Activated T-helper 9 cell treated with anti-CD3 and anti-CD28 coated beads, Interleukin-2, amount 50 U/mL, for 16 hours (primary cell): ENCODE measurements at places on chromosomes 6 and 20.

GRCh38 chr20:59802471-59803221, 130.8 kb downstream of the SYCP2 start:
- no peak for DNase-seq

DNA sequence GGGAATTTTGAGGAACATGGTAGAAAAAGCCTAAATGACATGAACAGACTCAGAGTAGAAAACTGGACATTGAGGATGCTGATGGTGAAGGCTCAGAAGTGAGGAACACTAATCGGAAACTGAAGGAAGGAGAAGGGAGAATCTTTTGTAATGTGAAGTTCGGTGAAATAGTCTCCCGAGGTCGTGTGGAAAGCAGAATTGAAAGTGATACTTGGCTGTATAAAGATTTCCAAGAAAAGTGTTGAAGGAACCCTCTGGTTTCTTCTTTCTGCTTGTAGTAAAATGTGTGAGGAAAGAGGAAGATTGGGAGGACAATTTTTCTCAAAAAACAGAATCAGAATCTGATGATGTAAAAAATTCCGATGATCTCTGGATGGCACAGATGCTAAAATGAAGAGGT, 115.4 kb downstream of the LAMP5 start:
- no peak for DNase-seq

DNA sequence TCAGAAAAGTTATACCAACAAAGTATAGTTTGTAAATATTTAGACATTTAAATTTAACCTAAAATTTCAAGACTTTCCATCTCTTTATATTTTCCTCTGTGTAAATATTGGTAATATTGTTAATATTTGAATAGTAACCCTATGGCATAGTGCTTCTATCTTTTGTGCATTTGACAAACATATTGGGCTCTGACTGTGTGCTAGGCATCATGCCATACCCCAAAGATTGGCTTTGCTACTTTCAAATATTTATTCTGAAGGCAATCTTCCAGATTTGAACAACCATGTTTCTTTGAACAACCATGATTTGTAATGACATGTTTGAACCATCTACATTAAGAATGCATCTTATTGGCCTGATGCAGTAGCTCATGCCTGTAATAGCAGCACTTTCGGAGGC, 15.5 kb upstream of the PRDM1 start:
- no peak for DNase-seq

DNA sequence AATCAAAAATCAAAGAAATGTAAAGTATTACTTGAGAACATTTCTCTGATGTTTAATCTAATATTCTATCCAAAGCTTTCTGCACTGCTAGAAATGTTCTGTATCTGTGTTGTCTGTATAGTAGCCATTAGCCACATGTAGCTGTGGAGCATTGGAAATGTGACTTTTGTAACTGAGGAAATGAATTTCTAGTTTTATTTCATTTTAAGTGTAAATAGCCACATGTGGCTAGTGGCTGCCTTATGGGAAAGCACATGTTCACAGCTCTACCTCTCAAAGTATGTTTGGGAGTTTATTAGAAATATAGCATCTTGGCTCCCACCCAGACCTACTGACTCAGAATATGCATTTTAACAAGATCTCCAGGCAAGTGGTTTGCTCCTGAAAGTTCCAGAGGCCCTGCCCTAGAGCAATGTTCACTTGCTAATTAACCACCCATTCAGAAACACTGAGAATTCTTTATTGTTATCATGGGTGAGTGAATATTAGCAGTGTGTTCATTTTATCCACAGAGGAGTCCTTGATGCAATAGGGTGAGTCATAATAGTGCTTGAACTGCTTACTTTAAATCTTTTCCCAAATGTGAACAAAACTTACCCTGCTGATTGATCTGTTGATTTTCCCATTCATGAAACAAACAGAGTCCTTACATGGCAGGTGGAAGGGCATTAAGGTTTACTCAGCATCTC, 282.7 kb downstream of the PLCB1 start:
- DNase-seq = no peak
